Muscle of arm (tissue), 14 donors: ENCODE measurements at places on chromosomes 1 and 21.

GRCh38 chr1:39205781-39206464 lies 1.4 kb downstream of the MACF1 start:
- no peak for DNase-seq

GRCh38 chr1:231041719-231042261 lies 1.7 kb upstream of the FAM89A start:
- DNase-seq = no peak

DNA sequence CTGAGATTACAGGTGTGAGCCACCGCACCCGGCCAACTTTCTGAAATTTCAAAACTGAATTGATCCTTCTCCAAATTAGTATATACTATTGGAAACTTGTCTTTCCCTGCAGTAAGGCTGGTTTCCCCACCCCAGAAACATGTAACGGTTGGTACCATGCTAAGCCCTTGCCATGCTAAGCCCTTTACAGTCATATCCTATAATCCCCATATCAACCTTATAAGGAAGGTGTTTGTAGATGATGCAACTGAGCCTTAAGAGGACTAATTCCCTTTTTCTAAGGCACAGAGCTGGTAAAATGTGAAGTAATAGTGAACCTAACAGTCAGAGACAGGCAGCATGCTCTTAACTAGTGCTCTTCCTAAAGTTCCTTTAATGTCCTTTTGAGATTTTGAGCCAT lies 413.7 kb downstream of the DISC1 start:
- DNase-seq = no peak

DNA sequence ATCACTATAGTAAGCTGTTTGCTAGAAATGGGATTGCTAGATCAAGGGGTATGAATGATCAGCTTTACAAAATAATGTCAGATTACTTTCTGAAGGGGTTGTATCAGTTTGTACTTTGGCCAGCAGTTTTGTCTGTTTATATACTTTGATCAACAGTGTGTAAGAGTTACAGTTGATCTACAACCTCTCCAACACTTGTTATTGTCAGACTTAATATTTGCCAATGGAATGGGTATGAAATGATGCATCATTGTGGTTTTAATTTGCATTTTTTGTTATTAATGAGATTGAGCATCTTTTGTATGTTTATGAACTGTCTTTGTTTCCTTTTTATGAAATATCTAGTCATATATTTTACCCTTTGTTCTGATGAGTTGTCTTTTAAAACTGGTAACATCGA lies 4.3 kb downstream of the TTC3 start:
- no peak for DNase-seq

GRCh38 chr1:98316286-98316905 lies 345.1 kb upstream of the SNX7 start:
- DNase-seq = no peak

GRCh38 chr1:18320051-18320450 lies 160.7 kb upstream of the KLHDC7A start:
- DNase-seq = no peak

GRCh38 chr1:63969441-63969901 lies 195.7 kb downstream of the ROR1 start:
- no peak for DNase-seq

DNA sequence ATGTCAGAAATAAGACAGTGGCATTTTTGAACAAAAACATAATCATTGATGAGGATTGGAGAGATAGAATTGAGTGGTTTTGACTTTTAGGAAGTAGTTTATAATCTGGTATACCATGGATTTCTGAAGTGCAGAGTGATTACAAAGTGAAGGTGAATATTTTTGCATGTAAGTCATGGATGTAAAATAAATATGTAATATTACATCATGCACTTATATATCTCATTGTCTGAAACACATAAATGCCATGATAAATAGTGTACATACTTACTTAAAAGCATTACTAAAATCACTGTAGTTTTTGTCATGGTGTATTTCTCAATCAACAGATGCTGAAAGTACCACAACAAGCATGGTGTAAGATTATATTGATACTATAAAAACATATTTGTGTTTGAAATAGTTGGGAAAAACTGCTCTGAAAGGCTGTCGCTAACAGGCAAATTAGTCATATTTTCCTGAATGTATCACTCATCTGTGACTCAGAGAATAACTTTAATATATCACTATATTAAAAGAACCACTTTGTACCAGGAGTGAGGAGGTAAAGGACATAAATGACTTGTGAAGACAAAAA lies 24.8 kb upstream of the RGS18 start:
- no peak for DNase-seq

DNA sequence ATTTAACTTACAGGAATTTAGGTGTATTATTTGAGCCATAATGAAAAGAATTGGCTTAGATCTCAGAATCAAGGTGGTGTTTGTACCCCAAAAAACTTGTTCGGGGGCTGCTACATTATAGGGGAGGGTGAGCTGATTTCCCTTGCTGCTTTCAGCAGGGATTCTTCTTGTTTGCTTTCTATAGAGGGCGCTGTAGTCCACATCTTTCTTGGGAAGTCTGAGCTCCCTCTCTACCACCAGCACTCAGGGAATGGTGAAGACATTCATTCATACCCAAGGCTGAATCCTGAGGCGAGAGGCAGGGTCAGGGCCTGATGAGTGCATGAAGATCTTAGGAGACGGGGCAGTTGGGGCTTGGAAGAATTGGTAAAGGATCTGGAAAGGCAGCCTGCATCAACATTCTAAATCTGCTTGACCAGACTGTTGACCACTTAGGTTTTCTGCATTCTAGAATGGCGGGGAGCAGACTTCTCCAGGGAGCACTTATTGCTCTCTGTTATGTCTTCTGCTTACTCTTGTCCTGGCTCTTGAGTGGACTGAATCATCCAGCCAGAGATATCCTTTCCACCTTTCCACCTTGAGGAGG lies 18.9 kb downstream of the SPATA46 start:
- DNase-seq = no peak

- no peak for DNase-seq
Measured at GRCh38 chr1:173333581-173333980, 126.5 kb upstream of the TNFSF4 start.

DNA sequence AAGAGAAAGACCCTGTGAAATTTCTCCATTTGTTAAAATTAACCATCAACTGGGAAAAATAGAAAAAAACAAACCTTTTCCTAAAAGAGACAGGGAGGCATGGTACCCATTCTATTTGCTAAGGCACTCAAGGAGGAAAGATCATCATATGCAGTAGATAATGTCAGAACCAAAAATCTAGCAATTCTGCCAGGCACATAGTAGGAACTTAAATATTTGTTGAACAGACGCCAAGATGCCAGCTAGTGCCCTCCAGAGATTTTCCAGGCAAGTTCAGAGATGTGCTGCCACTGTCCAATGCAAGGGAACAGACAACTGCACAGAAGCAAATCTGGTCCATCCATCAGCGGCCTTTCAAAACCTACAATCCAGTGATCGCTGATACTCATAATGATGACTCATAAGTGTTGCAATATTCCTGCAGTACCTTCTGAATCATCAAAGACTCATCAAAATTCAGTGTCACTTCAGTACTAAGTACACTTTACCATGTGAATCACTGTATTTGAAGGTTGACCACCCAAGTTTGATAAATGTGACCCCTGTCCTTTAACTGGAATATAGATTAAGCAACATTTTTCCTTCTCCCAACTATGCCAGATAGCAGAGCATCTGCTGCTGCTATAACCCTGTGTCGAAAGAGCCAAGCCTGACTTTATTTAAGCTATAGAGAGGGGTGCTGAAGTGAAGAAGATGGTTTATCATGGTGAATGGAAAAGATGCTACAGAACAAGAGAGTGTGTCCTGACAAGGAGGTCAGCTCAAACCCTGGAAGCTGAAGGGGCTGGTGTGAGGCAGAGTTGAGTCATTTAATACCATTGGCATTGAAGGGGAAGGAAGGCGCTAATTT lies 99.1 kb downstream of the MT1HL1 start:
- no peak for DNase-seq

DNA sequence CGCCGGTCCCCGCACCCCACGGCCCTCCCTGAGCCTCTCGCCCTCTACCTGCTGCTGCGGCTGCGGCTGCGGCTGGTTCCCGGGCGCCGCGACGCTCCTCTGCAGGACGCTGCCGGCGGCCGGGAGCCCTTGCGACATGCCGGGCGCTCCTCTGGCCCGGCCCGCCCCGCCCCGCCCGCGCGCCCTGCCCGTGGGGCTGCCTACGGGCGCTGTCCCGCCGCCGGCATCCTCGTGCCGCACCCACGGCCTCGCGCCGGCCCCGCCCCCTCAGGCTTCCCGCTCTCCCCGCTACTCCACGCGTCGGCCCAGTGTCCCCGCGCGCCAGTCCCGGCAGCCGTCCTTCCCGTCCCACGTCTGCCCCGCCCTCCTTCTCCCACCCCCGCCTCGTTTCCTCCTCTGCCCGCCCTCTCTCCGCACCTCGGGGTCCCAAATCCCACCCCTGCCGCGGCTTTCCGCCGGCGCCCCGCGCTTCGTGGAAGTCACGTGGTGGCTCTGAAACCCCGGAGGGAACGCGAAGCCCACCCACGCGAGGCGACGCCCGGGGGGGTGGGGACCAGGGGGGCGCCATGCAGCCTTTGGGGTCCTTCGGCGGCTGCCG lies at the start of gene BATF3:
Gene BATF3 (minus strand): TSS at position 216 of the 598 bp plus-strand sequence. CDS start 78 bp downstream, at position 138.
- DNase-seq = peak; percentile 35

DNA sequence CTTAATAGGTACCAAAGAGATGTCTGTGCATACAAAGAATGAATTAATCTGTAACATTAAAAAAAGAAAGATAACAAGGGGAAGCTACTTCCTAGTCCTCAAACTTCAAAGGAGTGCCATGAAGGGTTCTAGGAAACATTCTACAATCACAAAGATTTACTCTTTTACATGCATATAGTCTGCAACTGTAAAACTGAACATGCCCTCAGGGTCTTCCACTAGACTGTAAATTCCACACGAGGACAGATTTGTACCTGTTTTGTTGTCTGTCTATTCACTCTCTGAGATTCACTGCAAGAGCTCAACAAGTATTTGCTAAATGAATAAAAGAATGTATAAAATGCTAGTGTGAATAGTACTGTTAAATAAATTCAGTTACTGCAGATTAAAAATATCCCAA lies 4.4 kb downstream of the JAK1 start:
- no peak for DNase-seq

DNA sequence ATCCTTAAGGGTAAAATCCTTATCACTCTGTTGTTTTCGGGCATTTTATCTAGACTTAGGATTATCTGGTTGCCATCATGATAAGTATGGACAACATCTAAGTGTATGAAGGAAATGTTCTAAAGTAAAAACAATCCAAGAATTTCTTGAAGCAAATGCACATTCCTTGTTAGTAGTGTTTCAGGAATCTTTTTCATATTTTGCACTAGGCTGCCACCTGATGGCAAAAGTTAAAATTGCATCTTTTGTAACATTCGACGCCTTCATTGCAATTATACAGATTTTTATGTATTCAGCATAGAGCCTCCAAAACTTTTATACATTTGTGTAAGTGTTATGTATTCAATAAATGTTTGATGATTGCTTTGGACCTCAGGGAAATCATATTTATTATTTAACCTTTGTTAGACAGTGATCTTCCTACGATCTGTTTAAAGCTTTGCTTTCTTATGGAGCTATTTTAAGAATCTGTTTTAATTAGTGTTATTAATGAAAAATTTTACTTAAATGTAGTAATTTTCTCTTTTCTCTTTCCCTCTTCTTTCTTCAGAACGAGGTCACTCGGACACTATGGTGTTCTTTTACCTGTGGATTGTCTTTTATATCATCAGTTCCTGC lies 49.4 kb upstream of the KIAA1614 start:
- peak; percentile 65 for DNase-seq

DNA sequence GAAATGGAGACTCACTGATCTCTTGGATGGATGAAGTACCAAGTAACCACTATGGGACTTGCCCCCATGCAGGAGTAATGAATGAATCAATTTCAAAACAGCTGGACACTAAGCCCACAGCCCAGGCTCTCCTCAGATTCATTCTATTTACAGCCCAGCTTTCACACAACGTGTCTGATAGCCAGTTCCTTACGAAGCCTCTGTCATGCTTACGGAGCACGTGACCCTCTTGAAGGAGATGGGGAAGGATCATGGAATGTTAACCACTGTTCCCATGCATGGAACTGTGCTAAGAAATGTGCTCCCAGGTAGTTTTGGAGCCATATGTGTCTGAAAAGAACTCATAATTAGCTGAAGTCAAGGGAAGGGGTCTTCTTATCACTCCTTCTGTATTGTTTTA lies 124.1 kb downstream of the KIF26B start:
- DNase-seq = no peak

GRCh38 chr1:219791766-219792165 lies 136.6 kb downstream of the SLC30A10 start:
- DNase-seq = no peak

DNA sequence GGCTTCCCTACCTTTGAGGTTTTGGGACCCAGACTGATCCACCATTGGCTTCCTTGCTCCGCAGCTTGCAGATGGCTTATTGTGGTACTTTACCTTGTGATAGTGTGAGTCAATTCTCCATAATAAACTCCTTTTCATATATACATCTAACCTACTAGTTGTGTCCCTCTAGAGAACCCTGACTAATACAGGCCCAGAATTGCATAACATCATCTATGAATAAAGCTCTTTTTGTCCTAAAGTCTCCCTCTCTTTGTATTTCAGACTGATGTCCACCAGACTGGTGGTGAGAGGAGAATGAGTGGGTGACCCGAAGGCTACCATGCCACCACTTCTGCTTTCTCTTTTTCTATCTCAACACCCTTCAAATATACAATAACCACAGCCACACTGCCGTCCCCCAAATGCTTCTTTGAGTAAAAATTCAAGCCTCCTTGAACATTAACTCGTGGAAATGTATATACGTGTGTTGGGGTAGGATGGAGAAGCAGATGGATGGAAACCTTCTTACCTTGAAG lies 265.7 kb downstream of the PTBP2 start:
- DNase-seq = no peak

GRCh38 chr1:184405094-184405800 lies 18.4 kb downstream of the C1orf21 start:
- DNase-seq = no peak

DNA sequence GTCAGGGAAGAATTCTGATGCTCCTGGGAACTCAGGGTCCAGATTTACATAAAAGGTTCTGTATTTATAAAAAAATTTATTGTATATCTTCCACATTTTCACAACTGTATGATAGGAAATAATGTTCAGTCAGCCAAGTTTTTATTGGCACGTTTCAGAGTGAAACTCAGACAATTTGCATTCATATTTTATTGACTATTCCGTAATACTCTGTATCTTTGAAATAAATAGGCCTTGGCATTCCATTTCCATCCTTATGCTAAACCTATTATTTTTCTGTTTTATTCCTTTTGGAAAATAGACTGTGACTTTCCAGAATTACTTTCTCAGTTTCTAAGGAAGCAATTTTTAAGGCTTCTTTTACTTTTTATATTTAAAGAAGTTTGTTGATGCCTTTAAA lies 329.0 kb downstream of the OLFM3 start:
- peak; percentile 46 for DNase-seq

- no peak for DNase-seq
Measured at GRCh38 chr1:184574588-184574987, 180.1 kb downstream of the EDEM3 start.

GRCh38 chr21:33237486-33237885 lies 7.7 kb downstream of the IFNAR2 start:
- no peak for DNase-seq

DNA sequence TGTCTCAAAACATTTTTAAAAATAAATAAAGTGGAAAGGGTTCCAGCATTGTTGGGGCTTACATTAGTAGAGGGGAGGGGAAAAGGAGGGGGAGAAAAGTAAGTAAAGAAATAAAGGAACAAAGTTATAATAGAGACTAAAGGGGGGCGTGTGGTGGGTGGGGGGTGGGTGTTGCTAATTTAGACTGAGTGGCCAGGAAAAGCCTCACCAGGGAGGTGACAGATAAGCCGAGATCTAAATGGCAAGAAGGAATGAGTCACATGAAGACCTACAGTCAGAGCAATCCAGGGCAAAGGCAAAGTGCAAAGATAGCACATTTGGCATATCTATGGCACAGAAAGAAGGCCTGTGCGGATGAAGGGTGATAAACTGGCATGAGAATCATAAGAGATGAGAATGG lies 7.5 kb downstream of the MPL start:
- DNase-seq = no peak
